ENCODE measurements at places on chromosomes 1 and 21. TPM values are rescaled to one million over a fixed set of nuclear protein-coding genes. Genes with fewer than 3 reads are reported as not detected.

MAEL gene
- total RNA-seq: not detected

NTMT2 gene
- not detected for total RNA-seq

GNAT2 gene
- total RNA-seq: 0.28 TPM

CSF3R gene
- 0.28 TPM for total RNA-seq

TMEM51 gene
- total RNA-seq: 6.8 TPM

FCRL1 gene
- not detected for total RNA-seq

ADCY10 gene
- under 0.01 TPM for total RNA-seq
